ENCODE measurements at places on chromosomes 6 and 20.

- no peak for DNase-seq
These were observed 348.4 kb downstream of the KIF16B start for GRCh38 chr20:16224836-16225235.

DNA sequence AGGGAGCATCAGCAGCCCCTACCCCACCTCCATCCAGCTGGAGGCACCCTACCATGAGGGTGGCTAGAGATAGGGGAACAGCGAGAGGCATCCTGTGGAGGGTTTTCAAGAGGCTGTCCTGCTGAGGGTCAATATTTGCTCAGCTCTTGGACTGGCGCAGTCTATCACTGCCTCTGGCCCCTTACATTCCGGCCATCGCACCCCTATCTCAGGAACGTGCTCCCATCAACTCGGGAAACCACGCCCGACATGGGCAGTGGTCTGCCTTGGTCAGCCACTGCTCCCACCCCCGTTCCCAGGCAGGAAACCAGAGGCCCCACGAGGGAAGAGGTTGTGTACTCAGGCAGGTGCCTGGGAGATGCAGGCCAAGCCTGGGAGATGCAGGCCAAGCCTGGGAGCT, 57.9 kb downstream of the VEGFA start:
- no peak for DNase-seq

- no peak for DNase-seq
These were observed 34.0 kb downstream of the TRERF1 start for GRCh38 chr6:42417641-42418112.

DNA sequence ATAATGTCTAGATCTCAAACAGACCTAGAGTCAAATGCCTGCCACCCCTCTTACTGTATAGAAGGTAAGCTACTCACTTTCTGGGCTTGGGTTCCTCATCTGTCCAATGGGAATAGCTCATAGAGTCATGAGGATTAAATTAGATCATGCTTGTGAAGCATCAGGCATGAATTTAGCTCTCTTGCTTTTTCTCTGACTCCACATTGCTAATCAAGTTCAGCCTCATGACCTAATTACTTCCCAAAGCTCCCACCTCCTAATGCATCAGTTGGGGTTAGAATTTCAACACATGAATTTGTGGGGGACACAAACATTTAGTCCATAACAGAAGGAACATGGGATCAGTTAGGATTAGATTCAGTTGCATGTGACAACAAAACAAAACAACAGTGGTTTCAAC, 4.6 kb upstream of the DDX27 start:
- DNase-seq = no peak

- no peak for DNase-seq
These were observed 83.6 kb upstream of the CHD6 start for GRCh38 chr20:41701588-41702348.

GRCh38 chr6:113886512-113886911, 29.4 kb downstream of the MARCKS start:
- DNase-seq = no peak

- no peak for DNase-seq
These were observed 84.1 kb downstream of the GINS1 start for GRCh38 chr20:25491446-25492038.

DNA sequence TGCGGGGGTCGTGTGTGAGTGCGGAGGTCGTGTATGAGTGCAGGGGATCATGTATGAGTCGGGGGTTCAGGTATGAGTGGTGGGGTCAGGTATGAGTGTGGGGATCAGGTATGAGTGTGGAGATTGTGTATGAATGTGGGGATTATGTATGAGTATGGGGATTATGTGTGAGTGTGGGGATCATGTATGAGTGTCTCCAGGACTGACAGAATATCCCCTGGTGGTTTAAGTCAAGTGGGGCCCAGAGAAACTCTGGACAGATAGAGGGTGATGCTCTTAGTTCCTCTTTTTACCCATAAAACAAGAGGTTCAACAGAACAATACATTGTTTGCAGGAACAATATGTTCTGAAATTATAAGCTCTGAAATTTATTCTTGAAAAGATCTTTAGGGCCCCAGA, 131.9 kb downstream of the UST start:
- peak; percentile 30 for DNase-seq

- DNase-seq = no peak
These were observed 36.8 kb downstream of the GFOD1 start for GRCh38 chr6:13450628-13451027.

DNA sequence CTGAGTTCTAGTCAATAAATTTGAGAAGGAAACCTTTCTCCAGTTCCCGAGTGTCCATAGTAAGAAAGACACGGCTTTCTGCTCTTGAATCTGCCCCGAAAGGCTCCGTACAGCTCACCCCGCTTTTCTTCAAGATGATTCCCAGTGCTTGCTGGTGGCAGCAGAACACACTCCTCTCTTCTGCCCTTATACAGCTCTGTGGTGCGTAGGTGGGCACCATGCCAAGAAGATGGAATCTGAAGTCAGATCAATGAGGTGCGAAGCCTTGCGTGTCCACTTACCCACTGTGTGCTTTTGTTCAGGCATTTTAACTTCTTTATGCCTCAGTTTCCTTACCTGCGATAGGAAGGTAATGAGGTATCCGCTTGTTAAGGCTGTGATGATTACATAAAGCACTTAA, 142.2 kb downstream of the WDR27 start:
- no peak for DNase-seq

DNA sequence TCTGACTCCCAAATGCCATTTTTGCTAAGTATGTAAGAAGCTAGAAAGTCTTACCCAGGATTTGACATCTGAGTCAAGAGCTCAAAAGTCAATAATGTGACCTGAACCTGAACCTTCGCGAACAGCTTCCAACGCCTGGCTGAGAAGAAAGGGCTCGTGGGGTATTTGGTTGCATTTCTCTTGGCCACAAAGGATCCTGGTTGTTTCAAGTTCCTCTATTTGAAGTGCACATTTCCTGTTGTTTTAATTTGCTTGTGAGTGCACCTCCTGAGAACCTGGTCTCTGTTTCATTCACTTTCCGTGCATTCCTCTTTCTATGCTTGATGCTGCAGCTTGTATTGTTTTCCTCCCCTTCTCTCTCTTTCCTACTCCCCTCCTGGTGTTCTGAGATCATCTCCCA, 212.5 kb downstream of the FOXA2 start:
- DNase-seq = peak; percentile 22

GRCh38 chr20:15359056-15359455, 1021.6 kb upstream of the FLRT3 start:
- DNase-seq = no peak

GRCh38 chr6:157549468-157549745, 168.4 kb downstream of the ZDHHC14 start:
- no peak for DNase-seq

- DNase-seq = no peak
These were observed 39.6 kb downstream of the ADAT2 start for GRCh38 chr6:143410859-143411270.

DNA sequence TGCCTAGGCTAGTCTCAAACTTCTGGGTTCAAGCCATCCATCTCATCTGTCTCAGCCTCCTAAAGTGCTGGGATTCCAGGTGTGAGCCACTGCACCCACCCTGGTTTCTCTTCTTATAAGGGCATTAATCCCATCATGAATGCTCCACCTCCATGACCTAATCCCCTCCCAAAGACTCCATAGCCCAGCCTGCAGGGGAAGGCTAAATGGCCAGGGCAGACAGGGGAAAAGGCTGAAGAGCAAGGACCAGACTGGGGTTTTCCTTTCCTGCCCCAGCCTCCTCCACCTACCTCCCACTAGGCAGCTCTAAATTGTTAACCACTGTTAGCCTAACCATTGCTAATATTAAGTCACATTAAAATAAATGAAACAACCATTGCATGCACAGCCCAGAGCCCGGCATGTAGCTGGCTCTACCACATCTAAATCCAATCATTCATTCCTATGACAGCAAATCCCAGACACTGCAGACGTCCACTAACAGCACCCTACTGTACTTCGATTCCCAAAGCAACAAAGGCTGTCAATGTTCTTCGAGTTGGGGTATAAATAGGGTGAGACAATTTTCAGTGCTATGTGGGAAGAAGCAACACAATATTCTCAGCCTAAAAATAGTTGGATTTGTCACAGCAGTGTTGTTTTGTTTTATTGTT, 243.2 kb upstream of the ARID1B start:
- no peak for DNase-seq

- no peak for DNase-seq
These were observed 11.4 kb downstream of the SYNJ2 start for GRCh38 chr6:157993076-157993475.

DNA sequence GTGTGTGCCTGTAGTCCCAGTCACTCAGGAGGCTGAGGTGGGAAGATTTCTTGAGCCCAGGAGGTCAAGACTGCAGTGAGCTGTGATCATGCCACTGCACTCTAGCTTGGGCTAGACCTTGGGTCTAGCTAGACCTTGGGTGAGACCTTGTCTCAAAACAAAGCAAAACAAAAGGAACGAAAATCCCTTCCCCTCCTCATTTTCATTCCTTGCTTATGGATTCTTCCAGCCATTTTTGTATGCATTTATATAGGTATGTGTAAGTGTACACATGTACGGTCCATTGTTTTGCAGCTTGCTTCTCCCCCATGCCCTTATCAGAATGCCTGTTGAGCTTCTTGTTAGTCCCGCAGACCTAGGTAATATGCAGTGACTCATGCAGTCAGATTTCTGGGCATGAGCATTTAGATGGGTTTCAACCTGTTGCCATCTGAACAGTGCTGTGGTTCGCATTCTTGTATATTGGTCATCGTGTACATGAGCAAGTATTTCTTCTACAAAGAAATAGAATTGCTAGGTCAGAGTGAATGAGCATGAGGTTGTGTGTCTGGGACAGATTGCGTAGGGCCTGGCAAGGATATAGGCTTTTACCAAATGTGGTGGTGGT, 73.2 kb downstream of the ATRN start:
- no peak for DNase-seq

- no peak for DNase-seq
These were observed 296.7 kb downstream of the SAMD5 start for GRCh38 chr6:147805155-147805554.

- DNase-seq = no peak
These were observed 8.0 kb upstream of the KCNK16 start for GRCh38 chr6:39330476-39330875.

- DNase-seq = no peak
These were observed 31.5 kb upstream of the GCM1 start for GRCh38 chr6:53179961-53180651.

- no peak for DNase-seq
These were observed 179.5 kb upstream of the CITED2 start for GRCh38 chr6:139553916-139554315.

- DNase-seq = no peak
These were observed 4.7 kb upstream of the DEFB132 start for GRCh38 chr20:252801-253200.

GRCh38 chr6:168000198-168001028, 2.9 kb downstream of the KIF25 start:
- DNase-seq = no peak

DNA sequence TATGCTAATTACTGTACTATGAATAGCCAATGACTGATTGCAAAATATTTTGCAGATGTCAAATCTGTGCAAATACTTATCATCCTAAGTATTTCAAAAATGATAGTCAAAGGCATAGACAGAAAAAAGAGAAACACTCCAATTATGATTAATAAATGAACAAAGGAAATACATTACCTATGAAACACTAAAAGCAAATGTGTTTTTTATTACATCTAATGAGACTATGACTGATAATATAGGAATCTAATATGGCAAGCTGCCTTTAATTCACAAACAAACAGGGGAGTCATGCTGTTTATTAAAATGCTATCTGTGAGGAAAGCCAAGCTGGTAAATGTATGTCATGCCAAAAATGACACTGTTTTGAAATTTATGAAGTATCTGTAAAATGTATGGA, 713.2 kb upstream of the NRSN1 start:
- DNase-seq = no peak

- no peak for DNase-seq
These were observed 537 bp downstream of the TCP1 start for GRCh38 chr6:159788753-159789376.

DNA sequence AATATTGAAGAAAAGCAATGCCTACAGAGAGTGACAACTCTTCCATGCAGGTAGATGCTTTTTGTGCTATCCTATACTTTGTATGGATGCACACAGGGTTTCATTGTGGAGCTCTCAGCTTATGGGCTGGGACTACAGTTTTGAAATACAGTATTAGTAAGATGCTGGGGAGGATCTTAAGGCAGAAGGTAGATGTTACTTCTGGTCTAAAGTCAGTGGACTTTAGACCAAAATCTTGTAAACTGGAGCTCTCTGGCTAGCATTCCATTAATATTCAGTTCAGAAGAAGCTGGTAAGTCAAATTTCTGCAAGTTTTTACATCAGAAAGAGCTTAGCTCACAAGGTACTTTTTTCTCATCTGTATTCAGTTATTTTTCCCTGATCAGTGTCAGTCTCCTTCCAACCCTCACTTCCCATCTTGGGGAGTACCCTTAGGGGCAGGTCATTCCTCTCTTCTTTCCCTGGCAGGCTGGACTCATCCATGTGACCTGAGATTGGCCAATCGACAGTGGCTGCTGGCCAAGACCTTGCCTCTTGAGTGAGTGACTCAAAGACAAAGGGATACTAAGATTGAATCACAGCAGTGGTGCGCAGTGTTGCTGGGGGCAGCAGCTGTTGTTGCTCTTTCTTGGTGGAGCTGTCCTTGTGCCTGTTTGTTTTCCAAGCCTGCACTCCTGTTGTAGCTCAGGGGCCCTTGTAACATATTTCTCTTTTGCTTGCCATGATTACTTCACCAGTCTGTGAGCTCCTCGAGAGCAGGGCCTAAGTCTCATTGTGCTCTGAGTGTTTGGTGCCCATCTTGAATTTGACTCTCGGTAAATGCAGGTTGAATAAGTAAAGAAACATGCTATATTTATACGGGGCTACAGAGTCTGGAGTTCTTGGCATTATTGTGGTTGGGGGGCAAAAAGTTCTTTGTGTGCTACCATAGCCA, 2.8 kb upstream of the PHF20 start:
- peak; percentile 38 for DNase-seq

- peak; percentile 96 for DNase-seq
These were observed at the start of gene PTPRA for GRCh38 chr20:2873010-2873746. TSS of gene PTPRA (plus strand) at chr20:2873481. CDS start at chr20:2964278, 90,797 bp downstream.

GRCh38 chr6:157555455-157556143, 174.6 kb downstream of the ZDHHC14 start:
- no peak for DNase-seq

DNA sequence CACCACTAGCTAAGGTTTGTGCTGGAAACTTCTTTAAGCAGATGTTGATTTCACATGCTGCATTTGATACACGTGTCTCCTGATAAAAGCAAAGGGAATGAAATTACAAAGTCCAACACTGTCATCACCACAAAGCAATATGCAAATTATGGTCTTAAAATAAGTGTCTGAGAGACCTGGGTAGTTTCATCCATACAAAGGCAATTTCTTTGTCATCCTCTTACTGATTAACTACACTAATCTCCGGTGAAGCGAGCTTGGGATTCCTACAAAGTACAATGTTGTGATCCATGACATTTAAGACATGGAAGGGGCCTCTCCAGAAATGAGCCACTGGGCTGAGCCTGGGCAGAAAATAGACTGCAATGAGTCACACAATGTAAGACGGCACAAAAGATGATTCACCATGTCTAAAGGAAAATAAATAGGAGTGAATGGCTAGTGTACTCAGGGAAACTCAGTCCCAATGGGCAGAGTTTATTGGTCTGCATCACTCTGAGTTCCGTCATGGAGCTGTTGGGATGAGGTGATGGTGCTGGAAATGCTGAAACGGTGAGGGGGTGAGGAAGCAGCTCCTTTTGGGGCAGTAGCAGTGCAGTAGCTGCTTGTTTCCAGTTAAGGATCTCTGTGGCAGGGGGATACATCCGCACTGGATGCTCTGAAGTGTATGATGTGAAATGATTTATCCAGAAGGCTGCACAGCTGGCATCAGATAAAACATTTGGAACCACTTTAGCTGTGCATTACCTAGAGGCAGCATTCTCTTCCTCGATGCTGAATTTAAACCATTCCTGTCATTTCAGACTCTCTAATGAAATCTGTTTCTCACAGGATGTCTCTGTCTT, 103.3 kb downstream of the IBTK start:
- peak; percentile 15 for DNase-seq

- DNase-seq = no peak
These were observed 622.4 kb downstream of the BCKDHB start for GRCh38 chr6:80728830-80729229.
